ENCODE measurements at places on chromosomes 7 and 10.
A peak's percentile ranks its signal among the peaks of the same experiment; 100 is the strongest.

DNA sequence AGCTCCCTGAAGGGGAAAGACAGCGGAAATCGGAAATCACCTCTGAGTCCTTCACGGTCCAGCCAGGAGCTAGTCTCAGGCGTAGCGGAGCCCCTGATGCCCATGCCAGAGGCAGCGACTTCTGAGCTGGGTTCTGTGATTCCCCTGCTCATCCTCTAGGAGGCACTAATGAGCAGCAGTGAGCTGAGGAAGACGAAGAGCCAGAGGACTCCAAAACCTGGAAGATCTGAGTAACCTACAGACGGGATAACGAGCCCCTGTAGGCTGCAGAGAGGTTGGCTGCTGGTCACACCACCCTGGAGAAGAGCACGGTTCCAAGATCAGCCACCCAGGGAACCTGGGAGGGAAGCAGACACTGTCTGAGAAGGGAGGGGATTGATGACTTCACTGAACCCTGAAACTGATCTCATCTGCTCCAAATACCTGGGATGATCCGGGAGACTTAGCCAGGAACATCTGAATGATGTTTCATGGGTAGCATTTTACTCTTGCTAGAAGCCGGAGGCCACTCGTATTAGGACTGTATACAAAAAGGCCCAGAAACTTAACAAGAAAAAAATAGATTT is 304.1 kb downstream of the PAXIP1 start:
- DNase-seq: no peak

DNA sequence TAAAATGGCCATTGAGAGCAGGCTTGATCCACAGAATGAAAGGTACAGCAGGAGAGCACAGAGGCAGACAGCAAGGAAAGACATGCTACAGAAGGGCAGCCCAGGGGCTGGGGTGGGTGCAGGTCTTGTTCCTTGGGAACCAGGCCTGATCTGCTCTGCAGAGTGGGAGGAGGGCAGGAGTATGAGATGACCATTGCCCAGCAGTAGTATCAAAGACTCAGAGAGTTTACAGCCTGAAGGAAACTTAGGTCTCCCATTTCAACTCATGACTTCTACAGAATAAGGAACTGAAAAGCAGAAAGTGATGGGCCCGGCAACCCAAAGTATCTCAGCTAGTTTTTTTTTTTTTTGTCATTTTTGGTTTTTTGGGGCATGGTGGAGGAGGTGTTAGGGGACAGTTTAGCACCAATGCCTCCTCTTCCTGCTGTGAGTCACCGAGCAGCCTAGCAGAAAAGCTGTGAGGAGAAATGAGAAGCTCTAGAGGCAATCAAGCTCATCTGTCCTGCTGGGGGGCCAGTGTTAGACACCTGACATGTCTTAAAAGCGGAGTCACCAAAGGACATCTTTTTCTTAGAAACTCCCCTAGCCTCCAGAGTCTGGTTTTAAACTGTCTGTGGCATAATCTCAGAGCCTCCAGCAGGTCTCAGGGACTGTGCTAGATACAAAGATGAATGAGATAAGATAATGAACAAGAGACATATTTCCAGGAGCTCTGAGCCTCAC is 34.3 kb upstream of the HERPUD2 start:
- DNase-seq: peak; percentile 73

DNA sequence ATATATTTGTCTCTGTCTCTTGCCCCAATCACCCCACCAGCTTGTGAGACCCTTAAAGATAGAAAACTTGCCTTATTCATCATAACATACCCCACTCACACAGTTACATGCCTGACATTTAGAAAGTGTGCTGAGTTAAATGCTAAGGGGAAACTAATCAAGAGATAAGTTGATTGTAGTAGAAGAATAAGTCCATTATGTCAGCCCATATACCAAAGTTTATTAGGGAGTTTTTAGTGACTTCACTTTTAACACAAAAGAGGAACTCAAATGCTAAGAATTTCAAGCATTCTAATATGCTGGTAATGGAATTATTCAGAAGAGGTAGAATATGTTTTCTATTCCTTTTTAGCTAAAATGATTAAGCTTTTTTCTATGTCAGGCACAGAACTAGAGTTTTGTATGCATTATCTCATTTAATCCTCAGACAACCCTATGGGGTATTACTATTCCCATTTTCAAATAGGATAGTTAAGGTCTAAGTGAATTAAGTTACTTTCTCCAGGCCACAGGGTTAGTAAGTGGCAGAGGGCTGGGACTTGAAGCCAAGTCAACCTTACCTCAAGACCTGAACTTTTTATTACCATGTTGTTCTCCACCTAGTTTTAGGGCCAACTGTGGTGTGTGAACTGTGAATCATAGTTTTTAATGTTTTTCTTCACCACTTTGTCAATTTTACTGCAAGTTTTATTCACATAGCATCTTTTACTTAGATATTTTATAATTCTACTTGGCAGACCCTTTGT is 19.6 kb downstream of the ASAH2 start:
- no peak for DNase-seq

- no peak for DNase-seq
Measured at GRCh38 chr10:97311111-97311626, 7.9 kb upstream of the FRAT1 start.

DNA sequence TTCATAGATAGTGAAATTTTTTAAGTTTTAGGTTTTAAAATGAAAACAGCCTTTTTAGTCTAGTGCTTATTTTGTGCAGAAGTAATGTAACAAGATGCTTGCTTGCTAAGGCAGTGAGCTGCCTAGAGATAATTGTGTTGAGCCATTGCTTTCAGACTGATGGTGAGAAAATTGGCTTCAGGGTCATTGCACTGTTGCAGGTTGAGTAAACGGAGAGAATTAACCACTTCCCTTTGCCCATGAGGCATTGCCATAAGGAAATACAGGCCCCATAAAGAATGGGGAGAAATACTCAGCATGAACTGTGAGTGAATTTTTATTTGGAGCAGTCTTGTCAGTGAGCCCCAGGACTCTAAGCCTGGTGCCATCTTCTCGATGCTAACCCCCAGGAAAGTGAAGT is 140.5 kb downstream of the LRRC4 start:
- DNase-seq: no peak

GRCh38 chr10:63611078-63611477 is 89.9 kb downstream of the REEP3 start:
- DNase-seq: no peak

DNA sequence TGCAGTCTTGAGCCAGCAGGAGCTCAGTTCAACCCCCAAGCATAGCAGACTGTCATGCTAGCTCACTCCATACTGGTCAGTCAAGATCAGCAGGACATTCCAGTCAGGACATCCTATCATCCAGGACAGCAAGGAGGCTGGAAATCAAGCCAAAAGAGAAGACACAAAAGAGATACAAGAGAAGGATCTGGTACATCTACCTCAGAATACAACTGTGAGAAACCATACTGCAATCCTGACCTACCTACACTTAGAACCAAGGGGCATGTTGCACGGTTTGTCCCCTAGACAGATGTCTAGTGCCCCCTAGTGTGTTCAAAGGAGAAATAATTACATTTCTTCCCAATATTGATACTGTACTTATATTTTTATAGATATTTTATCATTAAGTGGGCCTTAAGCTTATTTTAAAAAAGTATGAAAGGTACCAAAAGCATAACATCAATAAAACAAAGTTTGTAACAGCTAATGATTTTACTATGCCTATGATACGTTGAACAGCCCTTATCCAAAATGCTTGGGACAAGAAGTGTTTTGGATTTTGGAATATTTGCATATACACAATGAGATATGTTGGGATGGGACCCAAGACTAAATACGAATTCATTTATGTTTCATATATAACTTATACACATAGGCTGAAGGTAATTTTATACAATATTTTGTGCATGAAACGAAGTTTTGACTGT is 26.7 kb downstream of the ERCC6 start:
- no peak for DNase-seq

DNA sequence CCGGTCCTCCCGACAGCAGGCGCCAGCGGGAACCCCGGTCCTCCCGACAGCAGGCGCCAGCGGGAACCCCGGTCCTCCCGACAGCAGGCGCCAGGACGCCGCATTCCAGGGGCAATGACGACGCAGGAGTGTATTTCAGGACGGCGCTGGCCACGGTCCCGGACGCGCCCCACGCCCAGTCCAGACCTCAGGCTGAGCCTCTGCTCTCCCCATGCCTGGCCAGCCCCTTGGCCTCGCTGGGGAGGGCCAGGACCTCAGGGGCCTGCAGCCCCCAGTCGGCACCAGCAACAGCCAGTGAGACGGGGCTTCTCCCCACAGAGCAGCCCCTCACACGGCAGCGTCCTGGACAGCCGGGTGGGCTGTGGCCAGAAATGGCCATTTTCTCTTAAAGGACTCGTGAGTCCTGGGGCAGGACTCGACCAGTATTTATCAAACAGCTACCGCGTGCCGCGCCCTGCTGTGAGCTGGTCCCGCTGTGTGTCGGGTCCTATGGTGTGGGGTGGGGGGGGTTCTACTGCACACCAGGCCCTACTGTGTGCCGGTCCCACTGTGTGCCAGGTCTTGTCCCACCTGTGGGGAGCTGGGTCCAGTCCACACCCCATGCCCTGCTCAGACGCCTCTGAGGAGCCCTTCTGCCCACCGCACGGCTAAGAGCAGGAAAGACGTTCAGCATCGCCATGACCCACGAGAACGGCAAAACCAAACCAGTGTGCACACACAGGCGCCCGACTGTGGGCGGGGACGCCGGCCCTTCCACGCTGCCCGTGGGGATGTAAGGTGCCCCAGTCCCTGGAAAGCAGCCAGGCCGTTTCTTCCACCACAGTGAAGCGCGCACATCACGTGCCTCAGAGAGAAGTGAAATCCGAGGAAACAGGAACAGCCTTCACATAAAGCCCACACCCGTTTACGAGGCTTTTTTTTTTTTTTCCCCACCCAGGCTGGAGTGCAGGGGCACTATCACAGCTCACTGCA is 33.3 kb downstream of the GET4 start:
- DNase-seq: peak; percentile 62

DNA sequence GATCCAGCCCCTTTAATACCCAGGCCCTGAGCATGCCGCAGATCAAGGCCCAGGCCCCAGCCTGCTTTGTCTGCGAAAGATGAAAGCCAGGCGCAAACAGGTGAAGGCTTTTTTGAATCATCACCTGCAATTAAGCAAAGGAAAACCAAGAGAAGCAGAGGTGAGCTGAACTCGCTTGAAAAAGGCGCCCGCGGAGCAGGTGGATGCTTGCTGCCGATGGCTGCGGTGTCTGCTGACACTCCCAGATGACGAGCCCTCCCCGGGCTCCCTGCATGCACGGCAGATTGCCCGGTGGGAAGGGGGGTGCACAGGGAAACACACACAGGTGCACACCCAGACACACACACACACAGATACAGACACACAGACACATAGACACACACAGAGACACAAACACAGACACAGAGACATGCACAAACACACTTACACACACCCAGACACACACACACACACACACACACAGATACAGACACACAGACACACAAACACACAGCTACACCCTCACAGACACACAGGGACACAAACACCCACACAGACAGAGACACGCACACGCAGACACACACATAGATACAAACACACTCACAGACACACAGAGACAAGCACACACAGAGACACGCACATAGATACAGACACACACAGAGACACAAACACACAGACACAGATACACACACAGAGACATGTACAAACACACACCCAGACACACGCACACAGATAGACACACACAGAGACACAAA is 142.6 kb upstream of the RNF32 start:
- DNase-seq: no peak

- DNase-seq: no peak
Measured at GRCh38 chr10:13956826-13957225, 370.1 kb downstream of the PRPF18 start.

DNA sequence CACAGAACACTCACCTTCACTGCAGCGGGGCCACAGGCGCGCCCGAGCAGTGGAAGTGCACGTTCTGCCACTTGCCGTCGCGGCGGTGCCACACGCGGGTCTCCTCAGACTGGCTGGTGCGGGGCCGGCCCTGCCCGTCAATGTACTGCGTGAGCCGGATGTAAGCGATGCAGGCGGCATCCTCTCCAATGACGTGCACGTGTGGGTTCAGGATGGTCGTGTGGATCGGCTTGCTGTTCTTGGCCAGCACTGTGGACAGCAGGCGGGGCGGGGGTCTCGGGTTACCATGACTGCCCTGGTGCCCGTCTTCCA is 19.2 kb downstream of the YKT6 start:
- no peak for DNase-seq

GRCh38 chr10:81367132-81367531 is 507.9 kb upstream of the NRG3 start:
- no peak for DNase-seq

GRCh38 chr7:148318838-148319237 is 271.7 kb upstream of the C7orf33 start:
- DNase-seq: no peak

- DNase-seq: no peak
Measured at GRCh38 chr7:141511316-141511675, 39.9 kb upstream of the AGK start.

- no peak for DNase-seq
Measured at GRCh38 chr7:142890874-142891485, 5.4 kb upstream of the TRPV6 start.
